ENCODE measurements at places on chromosomes 12 and 14. TPM values are rescaled to one million over a fixed set of nuclear protein-coding genes. Genes with fewer than 3 reads are reported as not detected.
A peak's percentile ranks its signal among the peaks of the same experiment; 100 is the strongest.

Gene JPH4
- 0.43 TPM for total RNA-seq

DNA sequence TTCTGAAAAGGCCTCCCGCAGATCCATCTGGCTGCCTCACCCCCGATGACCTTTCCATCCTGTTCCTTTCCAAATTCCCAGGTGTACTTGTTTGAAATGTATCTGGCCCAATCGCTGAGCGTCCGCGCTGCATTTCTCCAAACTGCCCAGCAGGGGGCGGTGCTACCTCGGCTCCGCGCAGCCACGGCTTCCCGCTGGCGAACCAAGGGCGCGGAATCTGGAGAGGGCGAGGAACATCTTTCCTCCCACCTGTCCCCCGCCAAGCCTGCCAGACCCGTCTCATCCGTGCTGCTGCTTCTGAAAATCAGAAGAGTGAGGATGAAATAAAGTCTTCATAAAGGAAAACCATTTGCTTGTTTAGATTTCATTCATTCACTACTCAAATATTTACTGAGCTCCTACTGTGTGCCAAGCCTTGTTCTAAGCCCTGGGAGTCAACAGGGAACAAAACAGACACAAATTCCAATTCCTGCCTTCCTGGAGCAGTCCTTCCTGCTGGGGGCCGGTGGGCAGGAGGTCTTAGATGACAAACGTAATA, 16.8 kb upstream of the MYL2 start:
- DNase-seq = peak; percentile 54

Gene MGST1
- total RNA-seq = 103 TPM

DNA sequence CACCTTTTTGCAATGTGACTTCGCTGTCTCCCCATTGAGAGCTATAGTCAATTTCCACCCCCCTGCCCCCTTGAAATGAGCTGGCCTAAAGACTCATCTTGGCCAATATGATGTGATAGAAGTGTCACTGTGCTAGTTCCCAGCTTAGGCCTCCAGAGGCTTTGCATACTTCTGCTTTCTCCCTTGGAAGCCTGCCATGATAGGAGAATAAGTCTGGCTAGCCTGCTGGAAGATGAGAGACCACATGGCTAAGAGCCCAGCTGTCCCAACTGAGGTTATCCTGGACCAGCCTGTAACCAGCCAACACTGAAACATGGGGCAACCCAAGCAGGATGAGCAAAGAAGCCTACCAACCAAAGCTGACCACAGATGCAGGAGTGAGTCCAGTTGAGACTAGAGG, 196.9 kb downstream of the GRIN2B start:
- DNase-seq = no peak

GRCh38 chr12:49708851-49709250, 1.6 kb upstream of the FMNL3 start:
- no peak for DNase-seq

- DNase-seq = no peak
These were observed 251.4 kb upstream of the ATP2B1 start for GRCh38 chr12:89960011-89960507.

GRCh38 chr12:40262657-40263056, 37.9 kb downstream of the LRRK2 start:
- DNase-seq = no peak

GRCh38 chr14:92404018-92404417, 81.1 kb downstream of the SLC24A4 start:
- no peak for DNase-seq

DNA sequence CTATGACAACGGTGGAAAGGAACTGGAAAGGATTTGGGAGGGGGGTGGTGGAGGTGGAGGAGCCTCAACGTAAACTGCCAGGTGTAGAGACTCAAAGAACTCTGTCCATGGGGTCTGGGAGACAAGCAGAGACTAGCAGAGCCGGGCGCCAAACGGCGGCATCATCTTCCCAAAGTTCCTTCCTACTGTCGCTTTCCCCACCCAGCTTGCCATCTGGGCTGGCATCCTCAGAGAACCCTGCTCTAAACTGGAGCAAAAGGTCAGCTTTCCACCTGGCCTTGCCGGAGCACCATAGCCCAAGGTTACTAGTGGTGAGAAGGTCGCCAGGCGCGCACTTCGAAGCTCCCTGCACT, 4.0 kb upstream of the IRF2BPL start:
- no peak for DNase-seq

DNA sequence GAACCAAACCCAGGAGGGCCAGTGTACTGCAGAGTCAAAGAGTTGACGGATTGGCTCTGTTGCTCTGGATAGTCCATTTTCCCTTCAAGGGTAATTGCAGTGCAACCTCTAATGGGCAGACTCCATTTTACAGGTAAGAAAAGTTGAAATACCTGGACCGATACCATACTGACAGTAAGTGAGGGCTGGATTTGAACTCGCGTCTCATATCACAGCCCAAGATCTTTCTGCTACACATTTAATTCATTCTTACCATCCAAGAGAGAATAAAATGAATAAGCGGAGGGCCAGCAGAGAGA, 356 bp upstream of the ZC3H14 start:
- no peak for DNase-seq

DNA sequence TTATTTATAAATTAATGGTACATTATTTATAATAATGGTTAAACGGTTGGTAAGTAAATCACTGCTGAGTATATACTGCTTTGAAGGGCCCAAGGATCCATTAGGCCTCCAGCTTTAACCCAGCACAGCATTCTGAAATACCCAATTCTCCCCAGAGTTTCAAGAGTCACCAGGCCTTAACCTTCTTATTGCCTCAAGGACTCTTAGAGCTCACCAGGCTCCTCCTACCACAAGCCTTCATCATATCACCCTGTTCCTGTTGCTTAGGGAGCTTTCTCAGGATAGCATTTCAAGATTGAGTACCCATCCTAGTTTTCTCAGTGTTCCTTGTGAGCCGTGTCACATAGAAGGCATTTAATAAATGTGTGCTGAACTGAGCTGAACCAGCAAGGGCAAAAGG, 242.5 kb downstream of the FBXL14 start:
- DNase-seq = no peak

Gene ANO4
- not detected for total RNA-seq

DNA sequence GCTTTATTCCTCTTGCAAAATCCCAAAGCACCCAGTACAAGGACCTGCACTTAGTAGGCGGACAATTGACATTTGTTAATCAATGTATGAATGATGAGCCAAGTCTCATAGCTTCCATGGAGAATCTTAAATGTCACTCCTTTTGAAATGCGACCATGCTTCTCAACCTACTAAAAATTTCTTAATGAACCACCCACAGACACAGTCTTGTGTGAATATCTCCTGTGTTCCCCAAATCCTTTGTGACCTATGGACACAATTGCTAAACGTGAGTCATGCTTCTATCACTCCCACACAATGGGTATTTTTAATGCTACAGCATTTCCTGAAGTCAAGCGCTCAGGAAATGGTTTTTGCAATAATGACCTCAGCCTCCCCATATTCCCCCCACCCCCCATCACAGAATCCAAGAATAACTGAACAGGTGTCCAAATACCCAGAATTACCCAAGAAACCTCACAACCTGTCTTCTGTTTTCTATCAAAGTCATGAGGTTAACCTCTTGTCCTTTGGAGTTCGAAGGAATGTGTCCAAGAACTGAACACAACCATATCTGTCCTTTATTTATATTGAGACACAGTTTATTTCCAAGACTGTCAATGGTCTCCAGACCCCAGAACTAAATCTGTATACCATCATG, 163.6 kb upstream of the PLEKHG7 start:
- DNase-seq = no peak

DNA sequence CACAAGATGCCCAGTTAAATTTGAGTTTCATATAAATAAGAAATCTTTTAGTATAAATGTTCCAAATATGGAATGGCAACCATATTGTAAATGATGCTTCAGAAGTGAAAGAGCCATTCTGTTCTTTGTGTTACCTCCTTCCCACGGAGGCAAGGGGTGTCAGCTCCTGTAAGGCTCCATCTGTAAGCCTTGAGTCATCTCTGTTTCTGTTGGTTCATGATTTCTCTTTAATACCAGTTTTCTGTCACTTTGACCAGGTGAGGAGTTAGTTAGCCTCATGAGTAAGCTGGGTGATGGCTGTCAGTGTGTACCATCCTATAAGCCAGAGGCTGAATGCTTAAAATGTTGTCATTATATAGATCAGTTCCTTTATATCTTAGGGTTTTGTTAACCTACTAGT, 61.9 kb downstream of the TMEM30B start:
- no peak for DNase-seq

- DNase-seq = peak; percentile 67
These were observed 82.6 kb downstream of the LRRC74A start for GRCh38 chr14:76908834-76909233.

Gene MANSC4
- total RNA-seq = not detected

GRCh38 chr12:75994069-75994740, 37.4 kb downstream of the PHLDA1 start:
- no peak for DNase-seq

DNA sequence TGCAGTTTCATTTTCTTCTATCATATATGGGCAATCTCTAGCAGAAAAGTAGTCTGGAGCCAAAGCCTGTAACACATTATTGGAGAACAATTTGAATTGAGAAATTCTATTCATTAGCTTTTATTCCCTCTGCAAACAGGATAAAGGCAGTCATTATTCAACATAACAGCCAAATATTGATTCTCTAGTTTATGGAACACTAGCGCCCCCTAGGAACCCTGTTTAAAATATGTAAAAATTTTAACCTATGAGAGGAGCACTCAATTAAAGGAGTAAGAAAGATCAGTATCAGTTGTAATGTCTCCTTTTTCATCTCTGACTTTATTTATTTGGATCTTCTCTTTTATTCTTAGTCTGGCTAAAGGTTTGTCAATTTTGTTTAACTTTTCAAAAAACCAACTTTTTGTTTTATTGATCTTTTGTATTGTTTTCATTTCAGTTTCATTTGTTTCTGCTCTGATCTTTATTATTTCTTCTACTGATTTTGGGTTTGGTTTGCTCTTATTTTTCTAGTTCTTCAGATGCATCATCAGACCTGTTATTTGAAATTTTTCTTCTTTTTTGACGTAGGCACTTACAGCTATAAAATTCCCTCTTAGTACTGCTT, 4.8 kb upstream of the LMNTD1 start:
- no peak for DNase-seq

Gene CDKN1B
- total RNA-seq = 60.8 TPM

DNA sequence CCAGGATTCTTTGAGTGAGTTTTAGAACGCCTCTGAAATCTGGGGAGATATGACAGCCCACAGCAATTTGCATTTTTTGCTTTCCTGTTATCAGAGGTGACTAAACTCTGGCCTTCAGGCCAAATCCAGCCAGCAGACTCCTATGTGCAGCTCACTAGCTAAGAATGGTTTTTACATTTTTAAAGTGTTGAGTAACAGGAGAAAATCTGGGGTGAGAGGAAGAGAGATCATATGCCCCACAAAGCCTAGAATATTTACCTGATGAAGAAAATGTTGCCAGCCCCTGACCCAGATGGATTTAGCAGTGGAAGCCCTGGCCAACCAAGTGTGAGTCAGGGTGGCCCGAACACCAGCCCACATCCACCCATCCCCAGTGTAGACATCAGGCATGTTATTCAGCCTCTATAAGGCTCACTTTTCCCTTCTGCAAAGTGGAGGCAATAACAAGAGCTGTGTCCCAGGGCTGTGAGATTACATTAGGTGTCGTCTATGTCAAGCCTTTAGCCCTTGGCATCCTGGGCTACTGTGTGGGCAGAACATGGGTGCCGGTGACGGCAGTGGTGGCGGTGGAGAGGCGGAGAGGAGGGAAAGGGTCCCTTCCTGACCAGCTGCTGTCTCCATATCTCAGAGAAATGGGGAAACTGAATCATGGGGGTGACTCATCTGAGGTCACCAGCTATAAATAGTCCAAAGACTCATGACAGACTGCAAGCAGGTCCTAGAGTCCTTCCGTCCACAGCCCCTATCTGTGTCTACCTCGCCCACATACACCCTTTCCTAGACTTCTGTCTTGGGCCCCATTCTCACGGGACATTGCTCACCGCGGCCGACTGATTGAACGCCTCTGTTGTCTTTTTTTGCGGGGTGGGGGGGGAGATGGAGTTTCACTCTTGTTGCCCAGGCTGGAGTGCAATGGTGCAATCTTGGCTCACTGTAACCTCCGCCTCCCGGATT, 32.6 kb upstream of the CD9 start:
- DNase-seq = peak; percentile 44

DNA sequence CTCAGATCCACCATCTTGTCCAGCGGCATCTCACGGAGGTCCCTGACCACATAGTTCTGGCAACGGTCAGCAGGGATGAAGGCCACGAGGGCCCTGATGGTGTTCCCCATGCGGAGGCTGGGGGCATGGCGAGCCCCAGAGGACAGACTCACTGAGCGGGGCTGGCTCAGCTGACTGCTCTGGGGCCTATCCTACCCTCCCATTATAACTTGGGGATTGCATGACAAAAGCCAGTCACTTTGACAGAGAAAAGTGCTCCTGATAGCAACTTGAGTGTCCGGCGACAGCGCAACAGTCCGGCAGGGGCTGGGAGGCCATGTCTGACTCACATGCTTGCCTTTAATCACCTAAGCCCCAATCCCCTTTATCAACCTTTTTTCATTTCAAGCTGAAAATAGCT, at the start of gene LRRC10:
Gene LRRC10 (minus strand): TSS at position 179 of the 400 bp plus-strand sequence. CDS start 69 bp downstream, at position 110.
- DNase-seq = no peak

DNA sequence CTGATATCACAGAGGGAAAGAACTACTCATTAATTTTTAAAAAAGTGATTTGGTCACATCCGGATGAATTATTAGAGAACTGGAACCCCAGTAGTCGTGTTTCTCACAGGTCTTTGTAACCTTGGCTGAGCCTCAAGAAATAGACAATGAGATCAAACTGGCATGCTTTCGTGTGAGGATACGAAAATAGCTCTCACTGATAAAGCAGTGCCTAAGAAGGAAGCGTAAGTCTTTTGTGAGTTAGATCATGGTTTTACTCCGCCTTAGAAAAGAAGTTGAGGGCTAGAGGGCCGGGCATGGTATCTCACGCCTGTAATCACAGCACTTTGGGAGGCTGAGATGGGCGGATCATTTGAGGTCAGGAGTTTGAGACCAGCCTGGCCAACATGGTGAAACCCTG, 33.8 kb upstream of the GALNT16 start:
- no peak for DNase-seq

Gene TMPRSS12
- not detected for total RNA-seq

- peak; percentile 60 for DNase-seq
These were observed 238.5 kb upstream of the NAV3 start for GRCh38 chr12:77591959-77592743.

Gene OR6C76
- not detected for total RNA-seq

Gene PRIMA1
- total RNA-seq = 9.8 TPM

DNA sequence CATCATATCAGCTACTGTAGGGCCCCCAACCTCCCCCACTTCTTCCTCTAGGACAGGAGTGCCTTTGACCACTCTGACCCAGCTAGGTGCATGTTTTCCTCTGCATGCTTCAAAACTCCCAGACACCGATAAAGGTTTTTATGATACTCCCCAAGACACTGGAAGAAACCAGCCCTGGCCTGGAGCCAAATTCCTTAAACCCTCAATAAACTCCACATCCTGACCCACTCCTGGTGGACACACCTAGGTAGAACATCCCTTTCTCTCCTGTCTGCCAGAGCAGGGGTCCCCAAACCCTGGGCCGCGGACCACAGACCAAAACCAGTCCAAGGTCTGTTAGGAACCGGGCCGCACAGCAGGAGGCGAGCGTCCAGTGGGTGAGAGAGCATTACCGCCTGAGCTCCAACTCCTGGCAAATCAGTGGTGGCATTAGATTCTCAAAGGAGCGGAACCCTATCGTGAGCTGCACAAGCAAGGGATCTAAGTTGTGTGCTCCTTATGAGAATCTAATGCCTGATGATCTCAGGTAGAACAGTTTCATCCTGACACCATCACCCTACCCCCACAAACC, 49.6 kb downstream of the NT5DC3 start:
- no peak for DNase-seq

GRCh38 chr14:101022916-101023435, 119.5 kb upstream of the RTL1 start:
- no peak for DNase-seq
